ENCODE measurements at places on chromosomes 16 and 17. TPM values are rescaled to one million over a fixed set of nuclear protein-coding genes. Genes with fewer than 3 reads are reported as not detected.

Gene ASPHD1
- not detected for total RNA-seq

Gene PPY
- total RNA-seq, result not detected

Gene PLD6
- 12.1 TPM for total RNA-seq

Gene GNG13
- not detected for total RNA-seq

Gene ITGA3
- 11.3 TPM for total RNA-seq

GRCh38 chr17:69335058-69335457, 8.1 kb upstream of the ABCA5 start:
- no peaks in the 10 kb centered on the region for H3K36me3 ChIP-seq
- H3K27me3 ChIP-seq, result no peaks in the 10 kb centered on the region
- H3K27ac ChIP-seq, result no peak overlapping the region
- no peaks in the 10 kb centered on the region for H3K4me1 ChIP-seq
- no peak overlapping the region for H3K4me3 ChIP-seq

- no peak for DNase-seq
- no peak overlapping the region for H3K27ac ChIP-seq
- H3K36me3 ChIP-seq, result no peaks in the 10 kb centered on the region
- no peak overlapping the region for H3K4me3 ChIP-seq
Observed at GRCh38 chr17:47882247-47882646, 13.8 kb upstream of the SP2 start.

DNA sequence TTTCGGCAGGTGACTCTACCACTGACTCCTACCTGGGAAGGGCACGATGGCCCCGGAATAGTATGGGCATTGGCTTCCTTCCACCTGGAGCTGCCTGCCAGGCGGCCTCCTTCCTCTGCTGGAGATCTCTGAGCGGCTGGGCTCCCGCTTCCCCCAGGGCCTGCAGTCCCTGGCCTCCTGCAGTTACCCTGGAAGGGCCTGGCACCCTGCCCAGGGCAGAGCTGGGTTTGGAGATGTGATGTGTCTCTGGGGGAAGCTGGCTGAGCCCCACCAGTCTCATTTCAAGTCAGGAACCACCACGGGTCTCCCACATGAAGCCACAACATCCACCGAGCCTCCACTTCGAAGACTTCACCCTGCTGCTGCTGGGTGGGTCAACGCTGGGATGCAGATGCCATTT, 97.9 kb downstream of the IRF8 start:
- no peak for DNase-seq
- H3K27me3 ChIP-seq, result no peaks in the 10 kb centered on the region
- H3K4me3 ChIP-seq, result no peak overlapping the region
- H3K27ac ChIP-seq, result no peak overlapping the region

DNA sequence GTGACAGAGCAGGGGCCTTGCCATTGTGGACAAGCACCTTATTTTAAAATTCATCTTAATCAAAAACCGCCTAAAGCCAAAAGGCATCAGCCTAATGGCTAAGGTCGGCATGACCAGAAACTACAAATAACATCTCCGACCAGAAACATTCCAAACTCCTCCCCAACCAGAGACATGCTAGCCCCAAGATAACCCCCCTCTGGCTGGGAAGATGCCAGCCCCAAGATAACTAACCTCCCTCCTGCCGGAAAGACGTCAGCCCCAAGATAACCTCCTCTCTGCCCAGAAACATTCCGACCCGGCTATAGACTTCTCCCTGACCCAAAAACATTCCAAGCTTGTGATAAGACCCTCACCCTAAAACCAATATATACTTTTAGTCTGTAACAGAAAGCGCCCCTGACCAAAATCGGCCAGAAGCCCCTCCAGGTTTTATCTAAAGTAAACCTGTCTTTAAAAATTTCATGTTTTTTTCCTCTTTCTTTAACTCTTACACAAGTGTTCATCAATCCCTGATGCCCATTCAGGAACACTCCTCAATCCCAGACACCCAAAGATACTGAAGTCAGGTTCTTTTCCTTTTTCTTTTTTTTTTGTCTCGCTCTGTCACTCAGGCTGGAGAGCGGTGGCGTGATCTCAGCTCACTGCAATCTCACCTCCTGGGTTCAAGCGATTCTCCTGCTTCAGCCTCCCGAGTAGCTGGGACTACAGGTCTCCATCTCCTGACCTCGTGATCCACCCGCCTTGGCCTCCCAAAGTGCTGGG, 32.7 kb downstream of the TLE7 start:
- H3K36me3 ChIP-seq, result no peaks in the 10 kb centered on the region
- H3K4me1 ChIP-seq, result peaks cover 3% of the 10 kb centered on the region
- H3K27ac ChIP-seq, result no peak overlapping the region
- no peak for DNase-seq

DNA sequence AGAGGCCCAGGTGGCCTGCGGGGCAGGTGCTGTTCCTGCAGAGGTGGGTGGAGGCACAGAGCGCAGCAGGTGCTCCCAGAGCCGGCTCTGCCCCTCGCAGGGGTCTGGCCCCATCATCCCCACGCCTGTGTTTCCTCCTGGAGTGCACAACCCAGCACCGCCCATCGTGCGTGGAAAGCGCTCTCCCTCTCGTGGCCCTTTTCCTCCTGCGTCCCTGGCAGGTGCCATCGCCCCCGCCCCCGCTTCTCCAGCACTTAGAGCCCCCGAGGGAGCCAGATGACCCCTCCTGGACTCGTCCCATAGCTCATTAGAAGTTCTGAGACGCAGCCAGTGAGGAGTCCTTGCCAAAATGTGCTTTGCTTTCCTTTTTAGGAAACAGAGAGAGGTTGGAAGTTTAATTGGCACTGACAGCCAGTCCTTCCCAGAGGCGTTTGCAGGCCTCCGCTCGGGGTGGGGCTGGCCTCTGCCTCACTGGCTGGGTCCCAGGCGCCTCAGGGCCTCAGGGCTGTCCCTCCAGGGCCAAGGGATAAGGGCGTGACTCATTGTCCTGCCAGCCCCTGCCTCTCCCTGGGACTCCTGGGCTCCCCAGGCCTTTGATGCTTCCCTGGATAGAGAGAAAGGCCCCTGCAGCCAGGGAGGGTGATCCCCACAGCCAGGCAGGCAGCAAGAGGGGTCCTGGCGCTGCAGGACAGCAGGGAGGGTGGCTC, 32.2 kb upstream of the CHMP6 start:
- no peak overlapping the region for H3K4me3 ChIP-seq
- H3K27me3 ChIP-seq, result no peaks in the 10 kb centered on the region
- no peaks in the 10 kb centered on the region for H3K36me3 ChIP-seq
- DNase-seq, result no peak
- H3K27ac ChIP-seq, result no peak overlapping the region

DNA sequence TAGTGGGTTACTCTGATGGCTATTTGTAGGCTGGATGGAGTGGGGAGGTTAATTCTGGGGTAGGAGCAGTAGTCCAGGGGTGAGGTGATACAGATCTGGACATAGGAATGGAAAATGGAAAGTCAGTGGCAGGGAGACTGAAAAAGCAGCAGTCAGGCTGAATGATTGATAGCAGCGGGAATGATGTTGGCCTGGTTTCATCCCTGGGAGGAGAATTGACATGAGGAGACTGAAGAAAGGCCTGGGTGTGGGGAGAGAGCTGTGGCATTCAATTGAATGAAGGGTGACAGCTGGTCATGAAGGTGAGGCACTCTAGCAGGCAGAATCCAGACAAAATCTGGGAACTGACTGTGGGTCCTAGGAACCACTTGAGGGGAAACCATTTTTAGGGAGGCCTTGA, 34.7 kb upstream of the CLEC18A start:
- H3K27me3 ChIP-seq, result no peaks in the 10 kb centered on the region
- no peak overlapping the region for H3K4me3 ChIP-seq
- no peak overlapping the region for H3K27ac ChIP-seq
- DNase-seq, result no peak
- no peaks in the 10 kb centered on the region for H3K36me3 ChIP-seq

DNA sequence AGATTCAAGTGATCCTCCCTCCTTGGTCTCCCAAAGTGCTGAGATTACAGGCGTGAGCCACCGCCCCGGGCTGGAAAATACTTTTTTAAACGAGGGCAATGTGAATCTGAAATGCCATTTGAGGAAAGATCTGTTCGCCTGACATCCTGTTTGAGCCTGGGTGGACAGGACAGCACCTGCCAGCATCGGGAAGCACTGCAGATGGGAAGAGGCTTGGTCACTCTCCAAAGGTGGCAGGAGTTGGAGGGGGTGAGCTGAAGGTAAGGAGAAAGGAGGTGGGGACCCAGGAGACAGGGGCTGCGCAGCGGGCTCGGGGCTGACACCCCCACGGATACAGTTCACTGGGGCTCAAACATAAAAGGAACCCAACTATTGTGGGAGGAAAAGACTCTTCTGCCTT, 3.9 kb upstream of the BIRC5 start:
- peaks cover 6% of the 10 kb centered on the region for H3K4me1 ChIP-seq
- no peak for DNase-seq
- no peaks in the 10 kb centered on the region for H3K27me3 ChIP-seq
- no peaks in the 10 kb centered on the region for H3K36me3 ChIP-seq
